ENCODE measurements at places on chromosomes 2 and 18.
A peak's percentile ranks its signal among the peaks of the same experiment; 100 is the strongest.

DNA sequence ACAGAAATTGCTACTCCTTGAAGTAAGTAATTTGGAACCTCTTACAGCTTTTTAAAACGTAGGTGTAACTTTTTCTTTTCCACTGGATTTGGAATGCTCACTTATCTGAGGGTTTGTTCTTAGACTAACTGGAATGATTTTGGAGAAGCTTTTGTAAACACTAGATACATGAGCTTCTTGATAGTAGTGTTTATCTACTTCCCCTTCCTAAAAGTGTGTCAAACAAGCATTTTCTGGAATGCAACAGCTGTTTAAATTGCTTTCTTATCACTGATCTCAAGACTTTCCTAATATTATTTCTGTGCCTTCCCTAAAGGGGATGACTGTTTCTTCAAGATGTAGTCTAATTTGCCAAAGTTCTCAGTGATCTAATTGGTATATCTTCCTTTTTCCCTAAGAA, 282.6 kb downstream of the CCDC178 start:
- DNase-seq: no peak

GRCh38 chr18:51757255-51757924, 559.9 kb upstream of the MEX3C start:
- DNase-seq: no peak

GRCh38 chr2:9004338-9005204, 1.1 kb upstream of the MBOAT2 start:
- DNase-seq: no peak

GRCh38 chr2:70678576-70679143, 89.3 kb downstream of the ADD2 start:
- no peak for DNase-seq

- DNase-seq: no peak
Measured at GRCh38 chr2:159550231-159550630, 66.1 kb downstream of the BAZ2B start.

- DNase-seq: no peak
Measured at GRCh38 chr2:111638274-111638877, 245.6 kb downstream of the ANAPC1 start.

DNA sequence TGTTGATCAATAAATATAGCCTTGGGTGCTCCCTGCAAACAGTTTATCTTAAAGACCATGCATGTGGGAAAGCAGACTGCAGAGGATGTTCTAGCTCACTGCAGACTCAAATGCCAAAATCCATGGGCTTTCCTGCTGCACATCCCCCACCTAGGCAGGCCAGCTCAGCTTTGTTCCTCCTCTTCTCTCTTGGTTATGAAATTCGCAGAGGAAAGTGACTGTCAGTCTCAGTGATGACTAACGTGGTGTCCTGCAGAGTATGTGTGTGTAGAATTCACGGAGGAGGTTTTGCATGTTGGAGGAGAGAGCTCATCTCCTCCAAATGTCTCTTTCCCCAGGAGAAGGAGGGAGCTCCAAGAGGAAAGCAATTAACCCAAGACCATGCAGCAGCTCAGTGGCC, 21.4 kb upstream of the KCNS3 start:
- no peak for DNase-seq

DNA sequence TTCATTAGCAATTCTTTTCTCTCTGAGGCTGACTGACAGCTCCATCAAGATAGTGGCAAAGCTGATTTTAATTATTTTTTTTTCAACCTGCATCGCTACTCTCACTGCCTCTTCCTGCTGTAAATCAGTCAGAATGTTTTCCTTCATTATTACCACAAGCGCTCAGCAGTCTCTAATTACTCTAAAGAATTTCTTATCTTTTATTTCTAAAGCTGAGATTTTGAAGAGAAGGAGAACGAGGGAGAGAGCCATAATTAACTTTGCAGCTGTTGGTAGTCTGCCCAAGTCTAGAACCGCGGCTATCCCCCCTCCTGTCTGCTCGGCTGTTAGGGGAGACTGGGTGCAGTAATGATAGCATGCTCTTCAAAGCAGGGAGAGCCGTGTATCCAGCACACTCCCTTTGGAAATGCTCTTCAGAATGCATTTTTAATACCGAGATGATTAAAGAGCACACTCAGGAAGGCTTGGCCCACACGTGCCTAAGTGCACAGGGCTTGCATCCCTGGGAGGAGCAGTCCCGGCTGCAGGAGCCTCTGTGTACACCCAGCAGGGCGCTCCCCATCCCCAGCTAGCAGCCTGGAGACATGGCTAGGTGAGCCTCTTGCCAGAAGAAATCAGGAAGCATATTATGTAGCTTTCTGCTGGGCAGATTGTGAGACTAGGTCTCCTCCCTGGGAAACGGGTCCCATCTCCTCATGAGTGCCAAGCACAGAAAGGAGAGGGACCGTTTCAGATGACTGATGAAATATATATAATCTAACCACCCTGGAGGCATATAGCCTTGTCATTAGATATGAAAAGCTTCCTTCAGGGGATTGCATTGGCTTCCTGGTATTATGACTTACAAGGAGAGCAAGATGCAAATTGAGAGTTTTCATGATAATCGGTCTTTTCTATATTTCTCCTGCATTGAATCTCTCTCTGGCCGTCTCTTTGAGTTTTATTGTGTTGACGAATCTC, 555.2 kb downstream of the CMPK2 start:
- DNase-seq: peak; percentile 22

All from NCI-H1417 treated with DMSO at 0.1 percent for 48 hours (cell line).